ENCODE measurements at places on chromosomes 13 and 19.
A peak's percentile ranks its signal among the peaks of the same experiment; 100 is the strongest.

DNA sequence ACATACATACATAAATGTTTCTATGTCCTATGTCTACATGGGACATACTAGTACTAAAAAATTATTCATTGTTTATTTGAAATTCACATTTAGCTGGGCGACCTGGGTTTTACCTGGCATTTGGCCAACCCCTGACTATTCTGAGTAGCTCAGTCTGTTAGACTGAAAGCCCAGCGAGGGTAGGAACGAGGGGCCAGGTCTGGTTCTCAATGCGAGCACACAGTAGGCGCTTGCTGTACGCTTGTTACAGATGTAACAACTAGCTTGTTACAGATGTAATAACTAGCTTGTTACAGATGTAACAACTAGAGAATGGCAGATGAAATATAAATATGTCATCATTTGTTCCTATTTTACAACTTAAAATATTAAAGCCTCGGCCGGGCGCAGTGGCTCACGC lies 920 bp upstream of the ANO8 start:
- DNase-seq, result no peak

- no peak for DNase-seq
Measured at GRCh38 chr13:33016414-33017322, at the start of gene KL. KL (plus strand) TSS chr13:33016423; CDS start chr13:33016441, 18 bp downstream.

DNA sequence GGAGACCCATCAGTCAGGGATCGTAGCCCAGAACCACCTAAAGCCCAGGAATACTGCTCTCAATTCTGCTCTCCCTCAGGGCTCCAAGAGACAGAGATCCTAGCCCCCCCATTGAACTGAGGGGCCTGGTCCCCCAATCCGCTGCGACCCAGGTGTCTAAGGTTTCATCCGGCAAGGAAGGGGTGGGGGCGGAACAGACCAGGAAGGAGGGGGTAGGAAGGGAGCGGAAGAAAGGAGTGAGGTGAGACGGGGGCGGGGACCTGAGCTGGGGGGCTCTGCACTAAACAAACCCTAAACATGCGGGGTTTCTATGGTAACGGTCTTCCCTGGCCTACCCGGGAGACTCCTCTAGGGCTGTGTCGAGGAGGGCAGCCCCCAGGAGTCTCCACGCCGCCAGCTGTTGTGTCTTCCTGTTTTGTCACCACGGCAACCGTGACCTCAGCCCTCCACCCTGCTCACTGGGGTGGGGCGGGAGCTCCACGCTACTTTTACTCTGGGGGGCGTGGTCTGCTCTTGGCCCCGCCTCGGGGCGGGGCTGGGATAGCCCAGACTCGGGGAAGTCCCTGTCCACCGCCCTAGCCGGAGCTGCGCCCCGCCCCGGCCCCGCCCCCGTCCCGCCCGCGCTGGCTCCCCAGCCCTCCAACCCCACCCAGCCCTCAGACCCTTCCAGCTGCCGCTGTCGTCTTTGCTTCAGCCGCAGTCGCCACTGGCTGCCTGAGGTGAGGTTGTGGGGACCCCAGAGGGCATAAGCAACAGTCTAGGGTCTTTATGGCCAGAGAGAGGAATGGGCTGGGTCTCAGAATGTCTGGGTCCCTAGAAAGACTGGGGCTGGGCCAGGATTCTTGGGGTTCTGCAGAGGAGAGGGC lies at the start of gene MYADM:
MYADM (plus strand) TSS at position 659 of the 866 bp plus-strand sequence. CDS start 5,647 bp downstream, outside the sequence.
- DNase-seq, result peak; percentile 99

DNA sequence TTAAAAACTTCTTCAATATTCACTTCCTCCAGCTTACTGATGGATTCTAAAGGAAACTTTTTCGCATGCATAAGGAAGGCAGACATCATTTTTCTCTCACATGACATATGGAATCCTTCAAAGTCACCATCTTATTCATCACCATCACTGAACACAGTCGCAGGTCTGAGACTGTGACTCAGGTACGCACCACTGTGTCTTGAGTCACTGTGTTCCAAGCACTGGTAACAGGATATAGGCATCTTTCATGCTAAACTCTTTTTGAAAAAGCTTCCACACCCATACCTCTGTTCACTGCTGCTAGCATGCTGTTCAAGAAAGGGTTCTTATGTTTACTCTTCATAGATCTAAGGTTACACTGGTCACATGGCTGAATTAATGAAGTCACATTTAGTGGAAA lies 67.0 kb upstream of the SIAH3 start:
- no peak for DNase-seq

DNA sequence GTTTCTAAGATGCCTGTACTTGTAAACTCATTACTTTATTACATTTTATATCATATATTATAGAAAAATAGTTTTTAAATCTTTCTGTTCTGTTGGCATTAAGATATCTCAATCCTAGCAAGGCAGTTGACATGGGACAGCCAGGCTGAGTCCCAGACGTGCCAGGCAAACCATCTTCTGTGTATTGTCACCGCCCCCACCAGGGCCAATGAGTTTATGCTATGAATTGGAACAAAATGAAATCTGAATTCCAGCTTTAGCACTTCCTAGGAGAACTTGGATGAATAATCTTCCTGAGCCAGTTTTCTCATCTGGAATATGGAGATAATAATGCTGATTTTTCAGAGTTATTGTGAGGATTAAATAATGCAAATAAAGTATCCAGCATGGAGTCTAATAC lies 79.9 kb upstream of the GSX1 start:
- DNase-seq, result peak; percentile 4

DNA sequence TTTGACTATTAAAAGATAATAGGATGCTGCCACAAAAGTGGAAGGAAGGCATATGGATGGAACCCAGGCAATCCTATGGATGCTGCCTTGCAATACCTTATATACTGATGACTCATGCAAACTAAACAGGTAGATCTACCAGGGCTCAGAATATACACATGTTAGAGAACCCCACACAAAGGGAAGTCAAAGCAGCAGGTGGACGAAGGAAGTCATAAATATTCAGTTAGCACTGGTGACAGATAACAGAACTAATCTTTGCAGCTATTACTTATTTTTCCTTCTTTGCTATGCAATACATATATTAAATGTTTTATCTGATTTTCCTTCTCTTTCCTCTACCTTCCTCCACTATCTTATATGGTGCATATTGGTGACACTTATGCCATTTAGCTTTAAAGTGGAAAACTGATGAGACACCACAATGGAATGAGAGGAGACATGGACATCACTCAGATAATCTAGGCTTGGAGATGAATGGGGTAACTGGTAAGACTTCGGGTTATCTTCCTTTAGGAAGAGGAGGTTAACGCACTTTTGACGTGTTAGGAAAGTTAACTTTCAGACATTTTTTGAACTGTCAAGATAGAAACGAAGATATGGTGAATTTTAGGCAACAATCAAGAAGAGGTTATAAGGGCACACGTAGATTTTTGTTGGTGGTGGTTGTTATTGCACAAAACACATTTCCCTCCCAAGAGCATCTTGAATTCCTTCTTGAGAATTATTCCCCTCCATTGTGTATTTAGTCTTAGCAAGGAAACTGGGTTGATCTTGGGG lies 39.8 kb upstream of the MBNL2 start:
- DNase-seq, result peak; percentile 18

DNA sequence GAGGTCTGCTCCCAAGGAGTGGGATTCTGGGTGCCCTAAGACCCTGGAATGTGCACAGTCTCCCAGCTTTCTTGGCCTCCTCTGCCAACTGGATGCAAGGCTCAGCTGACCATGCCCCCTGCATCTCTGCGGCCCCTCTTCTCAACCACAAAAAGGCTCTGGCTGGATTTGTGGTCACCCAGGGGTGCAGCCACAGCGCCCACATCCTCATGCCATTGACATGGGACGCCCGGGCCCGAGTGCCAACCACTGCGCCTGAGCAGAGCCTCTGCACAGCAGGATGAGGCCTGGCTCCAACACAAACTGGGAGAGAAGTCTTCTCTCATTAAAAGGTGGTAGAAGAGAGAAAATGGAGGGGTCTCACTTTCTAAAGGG lies 103.5 kb downstream of the FOXO1 start:
- DNase-seq, result no peak
